WTC11 (cell line): ENCODE measurements at places on chromosomes 2 and 18. TPM values are rescaled to one million over a fixed set of nuclear protein-coding genes. Genes with fewer than 3 reads are reported as not detected.

Gene ZNF142
- total RNA-seq, result 25.1 to 33.5 TPM (median 28.7 TPM) in 3 replicates

GRCh38 chr2:39893616-39894015 lies 114.6 kb upstream of the THUMPD2 start:
- no peak overlapping the region for H3K4me3 ChIP-seq
- H3K27me3 ChIP-seq, result no peaks in the 10 kb centered on the region
- no peaks in the 10 kb centered on the region for H3K4me1 ChIP-seq
- H3K27ac ChIP-seq, result no peak overlapping the region

DNA sequence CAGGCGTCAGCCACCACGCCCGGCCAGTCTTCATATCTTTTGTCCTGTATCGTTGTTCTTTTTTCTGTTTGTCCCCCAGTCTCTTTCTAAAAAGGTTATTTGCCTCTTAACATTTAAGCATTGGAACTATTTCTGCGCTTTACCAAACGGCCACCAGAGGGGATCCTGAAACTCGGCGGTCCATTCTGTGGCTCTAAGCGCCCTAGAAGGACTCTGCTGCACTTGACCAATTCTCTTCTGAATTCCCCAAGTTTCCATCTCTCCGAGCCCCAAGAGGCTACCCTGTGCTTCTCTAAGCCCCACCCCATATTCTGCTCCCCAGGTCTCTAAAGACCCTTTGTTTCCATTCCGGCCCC lies 33.1 kb upstream of the REG3G start:
- H3K4me1 ChIP-seq, result peaks cover 15% of the 10 kb centered on the region
- DNase-seq, result peak; percentile 53
- H3K4me3 ChIP-seq, result peak overlapping the region; percentile 81
- H3K27ac ChIP-seq, result no peak overlapping the region
- H3K36me3 ChIP-seq, result no peaks in the 10 kb centered on the region

Gene LINC00305
- not detected in 3 replicates for total RNA-seq

DNA sequence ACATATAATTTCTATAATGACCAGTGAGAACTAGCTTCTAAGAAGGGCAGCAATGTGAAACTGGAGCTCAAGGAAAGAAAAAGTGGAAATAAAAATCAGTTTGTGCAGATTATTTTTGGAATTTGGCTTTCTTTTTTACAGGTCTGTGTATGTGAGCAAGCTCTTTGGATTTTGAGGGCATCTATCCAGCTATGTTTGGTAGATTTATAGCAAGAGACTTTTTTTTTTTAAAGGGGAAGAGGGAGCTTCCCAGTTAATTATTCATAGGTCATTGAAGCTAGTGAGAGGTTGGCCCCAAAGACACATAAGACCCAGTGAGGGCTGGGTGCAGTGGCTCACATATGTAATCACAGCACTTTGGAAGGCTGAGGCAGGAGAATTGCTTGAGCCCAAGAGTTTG lies 24.0 kb upstream of the COLEC12 start:
- peaks cover 10% of the 10 kb centered on the region for H3K4me1 ChIP-seq
- H3K27me3 ChIP-seq, result no peaks in the 10 kb centered on the region
- no peaks in the 10 kb centered on the region for H3K36me3 ChIP-seq
- H3K27ac ChIP-seq, result no peak overlapping the region

GRCh38 chr2:161384864-161385263 lies 31.2 kb upstream of the TBR1 start:
- no peak overlapping the region for H3K4me3 ChIP-seq
- no peaks in the 10 kb centered on the region for H3K36me3 ChIP-seq
- no peak overlapping the region for H3K27ac ChIP-seq
- no peaks in the 10 kb centered on the region for H3K27me3 ChIP-seq
- no peaks in the 10 kb centered on the region for H3K4me1 ChIP-seq

DNA sequence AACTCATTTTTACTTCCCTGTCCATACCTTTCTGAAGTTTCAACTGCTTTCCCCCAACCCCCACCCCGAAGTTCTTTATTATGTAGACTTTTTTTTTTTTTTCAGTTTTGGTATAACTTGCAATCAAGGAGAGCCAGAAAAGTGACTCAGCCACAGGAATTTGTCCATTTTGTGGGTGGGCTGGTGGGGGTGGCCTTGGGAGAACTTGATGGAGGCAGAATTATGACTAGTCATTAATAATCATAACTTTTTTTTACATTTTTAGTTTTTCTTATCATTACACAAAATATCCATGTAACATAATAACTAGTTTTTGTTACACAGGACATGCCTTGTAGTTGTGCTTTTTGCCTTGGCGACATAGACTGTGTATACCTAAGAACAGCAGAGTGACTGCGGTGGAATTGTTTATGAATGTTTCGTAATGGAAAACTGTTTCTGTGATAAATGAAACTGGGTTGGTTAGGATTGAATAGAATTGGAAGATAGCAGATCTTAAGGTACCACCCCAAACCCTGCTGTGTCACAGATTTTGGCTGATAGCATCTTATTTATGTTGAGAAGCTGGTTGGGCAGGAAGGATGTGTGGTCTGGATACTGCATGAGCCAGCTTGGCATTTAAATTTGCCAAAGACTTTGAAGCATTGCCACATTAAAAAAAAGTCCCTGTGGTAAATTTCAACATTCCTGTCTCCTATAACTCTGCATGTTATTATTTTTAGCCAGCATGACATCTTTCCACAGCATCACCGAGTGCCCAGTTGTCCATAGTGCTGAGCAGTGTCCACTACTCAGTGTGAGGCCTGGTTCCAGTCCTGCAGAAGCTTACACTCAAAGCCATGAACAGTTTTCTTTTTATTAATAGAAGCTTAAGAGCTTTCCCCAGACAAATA lies 30.7 kb downstream of the LYPD6B start:
- no peaks in the 10 kb centered on the region for H3K36me3 ChIP-seq
- DNase-seq, result no peak
- H3K4me1 ChIP-seq, result peaks cover 15% of the 10 kb centered on the region
- H3K27ac ChIP-seq, result no peak overlapping the region

- H3K27ac ChIP-seq, result peak within 1 kb of the TSS; percentile 92
- H3K27me3 ChIP-seq, result peaks cover 9% of the 10 kb centered on the region
- peak; percentile 70 for DNase-seq
These were observed at the start of gene FER1L5 for GRCh38 chr2:96642564-96643360. Gene FER1L5 (plus strand): TSS chr2:96642764. CDS start chr2:96642837, 73 bp downstream.

- no peak overlapping the region for H3K27ac ChIP-seq
- peaks cover 8% of the 10 kb centered on the region for H3K27me3 ChIP-seq
- DNase-seq, result no peak
- no peak overlapping the region for H3K4me3 ChIP-seq
- peaks cover 19% of the 10 kb centered on the region for H3K4me1 ChIP-seq
These were observed 35.4 kb upstream of the LRP2 start for GRCh38 chr2:169397697-169398096.

Gene LAMA3
- total RNA-seq, result 0.50 to 0.89 TPM (median 0.83 TPM) in 3 replicates

DNA sequence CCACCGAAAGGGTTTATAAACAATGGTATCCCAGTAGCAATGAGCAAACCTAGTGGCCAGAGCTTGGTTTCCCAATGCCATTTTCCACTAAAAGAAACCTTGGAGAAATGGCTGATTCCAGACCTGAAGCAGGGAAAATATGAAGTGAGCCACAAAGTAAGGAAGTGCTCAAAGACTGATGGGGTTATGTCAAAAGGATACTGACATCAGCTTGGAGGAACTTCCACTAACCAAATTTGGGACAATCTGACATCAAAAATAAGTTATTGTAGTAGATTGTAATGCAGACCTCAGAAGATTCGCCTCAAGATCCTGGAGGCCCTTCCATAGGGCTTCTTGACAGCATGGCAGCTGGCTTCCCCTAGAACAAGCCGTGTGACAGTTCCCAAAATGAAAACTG lies 79.4 kb upstream of the SP3 start:
- H3K4me1 ChIP-seq, result peaks cover 14% of the 10 kb centered on the region
- no peaks in the 10 kb centered on the region; the same call in 1 of the 2 replicates for H3K27me3 ChIP-seq
- H3K4me3 ChIP-seq, result no peak overlapping the region
- no peak overlapping the region for H3K27ac ChIP-seq

GRCh38 chr18:9575558-9575957 lies 38.8 kb downstream of the PPP4R1 start:
- DNase-seq, result peak; percentile 65
- peak overlapping the region; percentile 10; the same call in 1 of the 2 replicates for H3K4me3 ChIP-seq
- peaks cover 19% of the 10 kb centered on the region for H3K36me3 ChIP-seq
- no peak overlapping the region for H3K27ac ChIP-seq

GRCh38 chr2:164755952-164756351 lies 85.7 kb downstream of the COBLL1 start:
- DNase-seq, result no peak
- H3K27me3 ChIP-seq, result no peaks in the 10 kb centered on the region
- H3K36me3 ChIP-seq, result no peaks in the 10 kb centered on the region
- no peak overlapping the region for H3K27ac ChIP-seq
- H3K4me1 ChIP-seq, result no peaks in the 10 kb centered on the region

Gene AMMECR1L
- total RNA-seq, result 17.9 to 18.1 TPM (median 18.1 TPM) in 3 replicates

Gene MEIS1
- total RNA-seq, result 0.30 to 0.48 TPM (median 0.39 TPM) in 3 replicates

Gene PMAIP1
- total RNA-seq, result 152 to 162 TPM (median 161 TPM) in 3 replicates

Gene ARHGEF33
- total RNA-seq, result 0.42 to 0.57 TPM (median 0.50 TPM) in 3 replicates

Gene DNAJC5G
- 0.18 to 0.44 TPM (median 0.34 TPM) in 3 replicates for total RNA-seq

- H3K36me3 ChIP-seq, result peaks cover 8% of the 10 kb centered on the region
- H3K4me3 ChIP-seq, result no peak overlapping the region
- DNase-seq, result no peak
- H3K27me3 ChIP-seq, result no peaks in the 10 kb centered on the region
- no peak overlapping the region for H3K27ac ChIP-seq
These were observed 255.7 kb downstream of the HDAC4 start for GRCh38 chr2:239145106-239145505.

Gene CTAGE1
- total RNA-seq, result not detected in 3 replicates

- H3K27me3 ChIP-seq, result peaks cover 6% of the 10 kb centered on the region
- no peak for DNase-seq
- no peaks in the 10 kb centered on the region for H3K36me3 ChIP-seq
- H3K4me1 ChIP-seq, result no peaks in the 10 kb centered on the region
These were observed 434.4 kb downstream of the TNS1 start for GRCh38 chr2:217568289-217568971.

- no peaks in the 10 kb centered on the region for H3K27me3 ChIP-seq
- no peaks in the 10 kb centered on the region for H3K36me3 ChIP-seq
- no peak overlapping the region for H3K4me3 ChIP-seq
- no peak overlapping the region for H3K27ac ChIP-seq
- H3K4me1 ChIP-seq, result peaks cover 3% of the 10 kb centered on the region; the same call in 1 of the 2 replicates
These were observed 66.1 kb downstream of the PTPRM start for GRCh38 chr18:7633171-7633570.

Gene C2orf66
- total RNA-seq, result not detected in 3 replicates
